ENCODE measurements at places on chromosomes 2 and 18.

- no peak for DNase-seq
Measured at GRCh38 chr2:55087936-55088335, 37.7 kb upstream of the RTN4 start.

DNA sequence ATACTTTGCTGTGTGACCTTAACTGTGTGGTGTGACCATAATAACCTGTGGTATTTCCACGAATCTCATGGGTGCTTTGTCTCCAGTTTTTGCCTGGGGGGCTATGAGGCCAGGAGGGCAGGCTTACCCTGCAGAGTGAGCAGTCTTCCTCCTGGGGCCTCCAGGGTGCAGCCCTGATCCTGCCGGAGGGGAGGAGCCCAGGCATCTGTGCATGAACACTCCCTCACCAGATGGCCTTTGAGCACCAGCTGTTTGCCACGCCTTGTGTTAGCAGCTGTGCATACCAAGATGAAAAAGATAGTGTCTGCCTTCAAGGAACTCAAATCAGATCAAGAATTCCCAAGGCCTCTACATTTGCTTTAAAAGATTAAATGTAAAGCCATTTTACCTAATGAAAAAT, 75.0 kb upstream of the RBM44 start:
- peak; percentile 51 for DNase-seq

GRCh38 chr2:8692783-8693156, 10.9 kb downstream of the ID2 start:
- DNase-seq, result no peak

DNA sequence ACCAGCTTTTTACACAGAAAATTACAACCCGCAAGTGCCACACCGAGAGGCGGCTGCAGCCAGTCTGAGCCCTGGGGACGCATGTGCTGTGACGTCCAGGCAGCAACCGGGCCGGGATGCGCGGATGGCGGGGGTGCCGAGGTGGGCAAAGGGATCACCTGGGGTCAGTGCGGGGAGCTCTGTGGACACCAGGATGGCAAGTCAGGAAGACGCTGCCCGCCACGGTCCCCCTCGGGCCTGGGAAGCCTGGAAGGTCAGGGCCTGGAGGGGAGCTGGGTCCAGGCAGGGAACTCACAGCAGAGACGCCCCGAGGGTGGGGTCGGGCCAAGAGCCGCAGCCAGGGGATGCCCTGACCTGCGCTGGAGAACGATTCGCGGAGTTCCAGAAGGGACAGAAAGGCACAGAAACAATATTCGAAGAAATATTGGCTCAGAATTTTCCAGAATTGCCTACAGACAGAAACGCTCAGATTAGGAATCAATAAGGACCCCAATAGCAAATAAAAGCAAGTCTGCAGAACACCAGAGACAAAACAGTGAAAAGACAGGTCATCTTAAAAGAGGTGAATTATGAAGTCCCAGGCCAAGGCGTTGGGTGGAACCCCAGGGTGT, 11.7 kb upstream of the KIF1A start:
- DNase-seq, result no peak

GRCh38 chr2:172329774-172330671, 97.4 kb upstream of the ITGA6 start:
- DNase-seq, result no peak

GRCh38 chr2:72497763-72498162, 328.1 kb downstream of the EXOC6B start:
- no peak for DNase-seq

- peak; percentile 27 for DNase-seq
Measured at GRCh38 chr18:79690586-79691482, 11.2 kb downstream of the CTDP1 start.

DNA sequence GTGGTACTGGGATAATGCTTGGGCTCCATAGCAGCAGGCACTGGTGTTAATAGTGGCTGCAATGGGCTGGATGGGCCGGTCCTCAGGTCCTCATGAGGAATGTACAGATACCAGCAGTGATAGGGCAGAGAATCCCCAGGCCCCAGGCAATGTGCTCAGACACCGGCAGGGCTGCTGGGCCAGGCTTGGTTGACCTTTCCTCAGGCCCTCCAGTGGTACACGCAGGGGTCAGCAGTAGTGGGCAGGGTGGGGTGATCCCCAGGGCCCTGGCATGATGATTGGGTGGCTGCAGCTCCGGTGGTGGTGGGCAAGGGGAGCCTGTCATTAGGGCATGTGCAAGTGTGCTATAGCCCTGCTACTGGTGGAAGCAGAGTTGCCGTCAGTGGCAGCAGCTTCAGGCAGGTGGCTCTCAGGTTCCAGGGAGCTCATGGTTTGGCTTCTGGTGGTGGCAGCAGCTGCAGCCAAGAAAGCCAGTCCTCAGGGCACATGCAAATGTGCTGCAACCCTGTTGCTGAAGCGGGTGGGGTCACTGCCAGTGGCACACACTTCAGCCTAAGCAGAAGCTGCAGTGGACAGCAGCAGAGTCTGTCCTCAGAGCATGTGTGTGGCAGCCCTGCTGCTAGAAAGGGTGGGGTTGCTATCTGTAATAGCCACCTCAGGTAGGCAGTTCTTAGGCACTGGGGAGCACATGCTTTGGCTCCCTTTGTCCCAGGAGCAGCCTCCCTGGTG, 56.8 kb downstream of the CCNT2 start:
- no peak for DNase-seq

DNA sequence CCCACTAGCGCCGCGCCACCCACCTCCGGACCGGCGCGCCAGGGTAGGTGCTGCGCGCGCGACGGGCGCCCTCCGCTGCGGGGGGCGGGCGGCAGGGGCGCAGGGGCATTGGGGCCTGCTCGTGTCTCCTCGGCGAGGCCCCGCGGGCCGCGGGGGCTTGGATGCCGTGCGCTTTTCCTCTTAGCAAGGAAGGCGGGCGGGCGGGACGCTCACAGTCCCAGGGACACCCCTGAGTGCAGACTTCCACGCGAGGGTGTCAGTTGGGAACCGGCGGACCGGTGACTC, 748 bp downstream of the TWIST2 start:
- no peak for DNase-seq

DNA sequence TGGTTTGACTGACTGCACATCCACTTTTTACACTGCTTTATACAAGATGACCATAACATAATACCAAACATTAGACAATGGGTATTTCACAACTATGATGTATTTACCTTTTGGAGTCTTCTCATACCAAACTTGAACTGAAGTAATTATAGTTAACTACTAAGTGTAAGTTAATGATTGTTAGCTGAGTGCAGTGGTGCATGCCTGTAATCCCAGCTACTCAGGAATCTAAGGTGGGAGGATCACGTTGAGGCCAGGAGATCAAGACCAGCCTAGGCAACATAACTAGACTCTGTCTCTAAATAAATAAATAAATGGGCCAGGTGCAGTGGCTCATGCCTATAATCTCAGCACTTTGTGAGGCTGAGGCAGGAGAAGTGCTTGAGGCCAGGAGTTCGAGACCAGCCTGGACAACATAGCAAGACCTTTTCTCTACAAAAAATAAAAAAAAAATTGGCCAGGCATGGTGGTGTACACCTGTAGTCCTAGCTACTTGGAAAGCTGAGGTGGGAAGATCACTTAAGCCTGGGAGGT, 44.9 kb upstream of the ORC2 start:
- no peak for DNase-seq

GRCh38 chr2:212136216-212136795, 402.3 kb downstream of the ERBB4 start:
- DNase-seq, result no peak

GRCh38 chr2:59167514-59167913, 926.4 kb upstream of the FANCL start:
- DNase-seq, result no peak
